ENCODE measurements at places on chromosomes 6 and 20. TPM values are rescaled to one million over a fixed set of nuclear protein-coding genes. Genes with fewer than 3 reads are reported as not detected.

DNA sequence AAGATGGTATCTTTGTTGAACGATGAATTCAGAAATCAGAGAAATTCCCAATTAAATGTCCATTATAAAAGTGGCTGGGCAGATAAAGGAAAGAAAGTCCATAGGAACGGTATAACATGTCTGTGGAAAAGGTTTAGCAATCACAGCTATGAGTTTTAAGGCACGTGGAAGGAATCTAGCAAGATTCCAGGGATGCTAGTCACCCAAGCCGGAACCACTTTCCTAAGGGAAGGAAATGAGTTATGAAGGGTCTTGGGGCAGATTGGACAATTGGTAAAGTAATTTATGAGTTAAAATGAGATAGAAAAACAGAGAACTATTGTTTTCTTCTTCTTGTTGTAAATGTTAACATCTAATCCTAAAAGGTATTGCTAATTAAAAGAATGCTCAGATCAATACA lies 384.8 kb downstream of the ADGRB3 start:
- DNase-seq, result peak; percentile 7

DNA sequence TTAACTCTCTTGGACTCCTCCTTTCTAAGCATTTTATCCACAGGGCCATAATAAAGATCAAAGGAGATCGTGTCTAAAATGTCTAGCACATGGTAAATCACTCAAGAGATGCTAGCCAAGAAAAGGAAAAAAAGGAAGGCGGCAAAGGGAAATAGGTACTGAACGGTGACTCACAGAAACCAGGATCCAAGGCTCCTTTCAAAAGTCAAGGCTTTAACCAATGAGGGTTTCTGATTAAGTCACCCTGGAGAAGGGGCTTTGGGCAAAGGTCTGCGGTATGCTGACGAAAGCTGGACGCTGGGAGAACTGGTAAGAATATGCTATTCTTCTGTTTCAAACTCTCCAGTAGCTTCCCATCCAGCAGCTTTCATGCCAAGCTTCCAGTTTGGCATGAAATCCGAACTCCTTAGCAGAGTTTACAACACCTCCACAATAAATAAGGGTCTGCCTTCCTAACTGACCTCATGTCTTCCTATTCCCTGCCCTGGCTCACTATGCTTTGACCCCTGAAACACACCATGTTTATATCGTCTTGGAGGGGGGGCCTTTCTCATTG lies 1.0 kb downstream of the TOMM34 start:
- DNase-seq, result no peak

The SMLR1 gene
- not detected for total RNA-seq

DNA sequence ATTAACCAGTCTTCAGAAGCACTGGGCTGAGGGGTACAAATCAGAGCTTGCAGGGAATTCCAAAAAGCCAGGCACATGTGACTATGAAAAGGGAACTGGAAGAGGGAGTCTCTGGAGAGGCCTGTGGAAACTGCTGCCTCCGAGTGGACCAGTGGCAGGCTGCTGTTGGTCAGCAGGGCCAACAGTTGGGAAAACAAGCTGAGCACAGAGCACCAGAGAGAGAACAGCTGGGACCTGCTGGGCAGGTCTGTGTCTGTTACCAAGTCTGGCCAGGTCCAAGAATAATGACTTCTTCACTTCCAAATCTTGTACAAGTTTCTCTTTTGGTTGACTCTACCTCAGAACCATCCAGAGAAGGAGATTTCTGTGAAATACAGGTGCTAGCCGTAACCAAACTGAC lies 81.4 kb downstream of the LIN28B start:
- no peak for DNase-seq

The PRPF6 gene
- total RNA-seq, result 74.2 TPM

DNA sequence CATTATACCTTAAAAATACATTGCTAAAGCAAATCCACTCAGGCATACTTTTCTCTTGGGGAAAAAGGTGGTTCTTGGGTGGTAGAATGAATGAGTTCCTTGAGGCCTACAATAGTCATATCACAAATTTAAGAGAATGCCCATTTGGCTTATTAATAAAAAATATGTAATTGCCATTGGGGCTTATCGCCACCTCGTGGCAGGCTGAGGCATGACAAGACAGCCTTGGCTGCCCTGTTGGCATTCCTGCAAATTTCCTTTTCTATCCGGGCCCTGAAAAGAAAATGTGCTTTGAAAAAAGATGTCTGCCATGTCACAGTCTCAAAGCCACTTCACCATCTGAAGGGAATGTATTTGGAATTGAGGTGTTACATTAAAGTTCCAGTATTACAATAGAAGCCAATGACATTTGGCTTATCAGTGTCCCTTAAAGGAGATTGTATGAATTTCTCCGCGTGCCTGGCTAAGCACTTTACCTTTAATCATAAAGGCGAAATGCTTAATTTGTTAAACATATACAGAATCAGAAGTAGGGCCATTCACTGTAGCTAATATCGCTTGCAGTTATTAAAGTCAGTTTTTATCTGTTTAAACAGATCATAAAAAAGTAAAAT lies 188.3 kb upstream of the ZFP64 start:
- peak; percentile 16 for DNase-seq

GRCh38 chr6:12266571-12266970 lies 23.6 kb upstream of the EDN1 start:
- DNase-seq, result peak; percentile 53

DNA sequence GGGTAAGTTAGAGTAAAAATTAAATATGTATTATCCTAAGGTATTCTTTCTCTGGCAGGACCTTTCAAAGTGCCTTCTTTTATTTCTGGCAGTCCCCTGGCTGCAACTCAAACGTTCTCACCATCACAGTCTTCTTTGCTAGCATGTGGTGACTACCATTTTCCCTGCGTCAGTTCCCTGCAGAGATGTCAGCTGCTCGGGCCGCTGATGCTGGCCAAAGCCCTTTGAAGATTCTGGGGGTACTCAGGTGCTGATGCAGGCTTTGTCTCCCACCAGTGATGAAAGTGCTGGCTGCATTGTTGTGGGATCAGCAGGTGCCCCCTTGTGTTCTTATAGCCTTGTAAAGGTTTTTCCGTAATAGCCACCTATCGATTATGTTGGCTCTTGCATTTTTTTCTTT lies 140.1 kb downstream of the BTBD3 start:
- no peak for DNase-seq

The NKAPL gene
- not detected for total RNA-seq
